ENCODE measurements at places on chromosomes 2 and 18.

DNA sequence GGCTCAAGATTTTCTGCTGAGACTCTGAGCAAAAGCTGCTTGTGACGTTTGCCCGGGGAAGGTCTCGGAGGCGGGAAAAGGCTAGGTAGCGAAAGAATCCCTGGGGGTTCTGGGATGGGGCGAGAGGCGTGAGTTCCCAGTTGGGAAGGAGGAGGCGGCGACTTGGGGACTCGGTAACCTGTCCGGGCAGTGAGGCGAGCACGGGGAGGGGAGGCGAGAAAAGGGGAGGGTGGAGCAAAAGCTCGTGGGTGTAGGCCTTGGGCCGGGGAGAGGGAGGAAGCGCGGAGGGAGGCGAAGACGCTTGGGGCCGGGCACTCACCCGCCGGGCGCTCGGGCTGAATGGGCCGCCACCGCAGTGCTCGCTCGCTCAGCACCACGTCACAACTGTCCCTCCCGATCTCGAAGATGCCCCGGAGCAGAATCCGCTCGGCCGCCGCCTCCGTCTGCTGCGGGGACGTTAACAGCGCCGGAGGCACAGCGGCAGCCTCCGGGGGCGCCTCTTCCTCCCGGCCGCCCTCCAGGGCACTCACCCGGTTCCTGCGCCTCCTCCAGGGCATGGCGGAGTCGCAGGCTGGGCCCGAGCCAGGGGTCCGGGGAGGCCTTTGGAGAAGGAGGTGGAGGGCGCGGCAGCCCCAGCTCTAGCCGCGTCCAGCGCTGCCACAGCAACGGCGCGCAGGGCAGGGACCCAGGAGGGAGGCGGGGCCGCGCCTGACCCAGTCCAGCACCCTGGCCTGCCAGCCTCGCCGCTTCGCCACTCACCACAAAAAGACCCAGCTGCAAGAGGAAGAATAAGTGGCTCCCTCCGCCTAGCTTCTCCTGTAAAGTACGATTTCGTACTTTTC lies at the start of gene CERKL:
Gene CERKL (minus strand): TSS at position 656 of the 842 bp plus-strand sequence. CDS start 99 bp downstream, at position 557.
- DNase-seq: no peak

GRCh38 chr2:27888790-27889189 lies 1.4 kb downstream of the RBKS start:
- DNase-seq: no peak

- no peak for DNase-seq
Measured at GRCh38 chr2:4130651-4131050, 427.3 kb downstream of the DCDC2C start.

GRCh38 chr2:109000738-109001137 lies 11.7 kb upstream of the EDAR start:
- no peak for DNase-seq

GRCh38 chr2:216636551-216637450 lies 3.6 kb downstream of the IGFBP2 start:
- DNase-seq: no peak

DNA sequence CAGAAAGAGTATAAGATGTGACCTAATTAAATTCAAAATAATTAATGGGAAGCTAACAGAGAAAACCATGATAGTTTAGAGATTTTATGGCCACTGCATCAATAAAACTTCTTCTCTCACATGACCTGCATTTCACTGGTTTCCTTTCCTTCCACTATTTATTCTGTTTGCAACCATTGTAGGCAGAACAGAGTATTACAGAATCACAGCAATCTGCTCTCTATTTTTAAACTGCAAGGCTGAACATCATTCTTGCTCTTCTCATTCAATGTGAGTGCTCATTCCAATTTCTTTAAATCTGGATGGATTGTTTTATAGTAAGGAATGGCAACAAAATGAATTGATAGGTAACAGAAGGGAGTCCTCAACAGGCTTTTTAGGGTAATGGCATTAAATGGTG lies 715.5 kb upstream of the RAB6C start:
- no peak for DNase-seq

GRCh38 chr2:202408546-202409140 lies 32.5 kb downstream of the BMPR2 start:
- DNase-seq: no peak

Data from stimulated activated CD8-positive, alpha-beta memory T cell treated with anti-CD3 and anti-CD28 coated beads, Interleukin-7, amount 100 ng/mL, for 1 hour (primary cell).